ENCODE measurements at places on chromosomes 3 and 15.
A peak's percentile ranks its signal among the peaks of the same experiment; 100 is the strongest.

DNA sequence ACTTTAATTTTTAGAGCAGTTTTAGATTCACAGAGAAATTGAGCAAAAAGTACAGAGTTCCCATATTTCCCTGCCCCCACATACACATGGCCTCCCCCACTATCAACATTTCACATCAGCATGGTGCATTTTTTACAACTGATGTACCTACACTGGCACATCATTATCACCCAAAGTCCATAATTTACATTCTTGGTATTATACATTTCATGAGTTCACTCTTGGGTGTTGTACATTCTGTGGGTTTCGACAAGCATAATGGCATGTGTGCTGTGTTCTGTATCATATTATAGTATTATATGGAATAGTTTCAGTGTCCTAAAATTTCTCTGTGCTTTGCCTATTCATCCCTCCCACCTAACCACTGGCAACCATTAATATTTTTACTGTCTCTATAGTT is 419.8 kb upstream of the THBS1 start:
- no peak for DNase-seq

DNA sequence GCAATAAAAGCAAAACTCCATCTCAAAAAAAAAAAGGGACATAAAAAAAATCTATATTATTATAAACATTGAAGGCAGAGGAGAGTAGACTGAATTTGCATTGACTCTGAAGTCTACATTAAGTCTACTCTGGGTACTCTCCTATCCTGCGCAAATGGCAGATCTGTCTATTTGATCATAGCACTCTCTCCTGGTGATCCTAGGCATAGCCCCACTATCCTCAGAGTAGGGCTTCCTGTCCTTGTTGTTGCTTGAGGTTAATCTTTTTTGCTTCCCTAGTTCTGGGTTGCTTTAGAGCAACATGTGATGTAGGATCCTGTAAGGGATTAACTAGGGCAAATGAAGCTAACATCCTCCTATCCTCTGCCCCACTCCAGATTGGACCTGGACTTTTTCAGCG is 82.1 kb upstream of the LRRFIP2 start:
- DNase-seq, result no peak

- DNase-seq, result no peak
Measured at GRCh38 chr3:120160050-120160449, 65.8 kb upstream of the GSK3B start.

DNA sequence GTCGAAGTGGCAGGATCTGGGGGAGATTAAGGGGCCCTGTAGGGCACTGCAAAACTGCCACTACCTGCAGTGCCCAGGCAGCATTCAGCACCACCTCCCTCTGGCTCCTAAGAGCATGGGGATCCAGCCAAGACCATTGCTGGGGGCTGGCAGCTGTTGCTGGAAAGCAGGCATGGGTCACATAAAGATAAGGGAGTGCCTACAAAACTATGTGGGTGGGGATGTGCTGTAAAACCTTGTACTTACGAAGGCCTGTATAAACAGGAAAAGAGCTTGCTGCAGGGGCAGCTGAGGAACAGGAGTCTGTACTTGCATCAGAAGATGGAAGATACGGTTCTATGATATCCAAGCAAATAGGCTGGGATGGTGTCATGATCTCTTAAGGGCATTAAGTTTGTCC is 27.1 kb downstream of the IL20RB start:
- no peak for DNase-seq

DNA sequence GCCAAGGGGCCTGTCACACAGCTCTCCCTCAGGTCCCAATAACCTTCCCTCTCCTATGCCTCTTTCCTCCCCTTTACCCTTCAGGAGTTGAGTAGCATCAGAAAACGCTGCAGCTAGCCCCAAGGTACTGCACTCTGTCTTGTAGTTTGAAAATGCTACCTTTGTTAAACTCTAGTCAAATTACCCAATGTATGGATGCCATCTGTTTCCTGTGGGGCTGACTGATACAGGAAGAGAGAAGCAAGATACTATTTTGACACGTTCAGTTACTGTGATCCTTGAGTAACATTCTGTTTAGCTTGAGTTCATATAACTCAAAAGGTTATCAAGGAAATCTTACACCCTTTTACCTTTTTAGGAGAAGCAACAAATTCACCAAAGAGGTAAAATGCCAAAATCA is 493.1 kb downstream of the FHIT start:
- DNase-seq, result no peak

- DNase-seq, result no peak
Measured at GRCh38 chr3:53820756-53821580, 25.3 kb downstream of the CHDH start.

DNA sequence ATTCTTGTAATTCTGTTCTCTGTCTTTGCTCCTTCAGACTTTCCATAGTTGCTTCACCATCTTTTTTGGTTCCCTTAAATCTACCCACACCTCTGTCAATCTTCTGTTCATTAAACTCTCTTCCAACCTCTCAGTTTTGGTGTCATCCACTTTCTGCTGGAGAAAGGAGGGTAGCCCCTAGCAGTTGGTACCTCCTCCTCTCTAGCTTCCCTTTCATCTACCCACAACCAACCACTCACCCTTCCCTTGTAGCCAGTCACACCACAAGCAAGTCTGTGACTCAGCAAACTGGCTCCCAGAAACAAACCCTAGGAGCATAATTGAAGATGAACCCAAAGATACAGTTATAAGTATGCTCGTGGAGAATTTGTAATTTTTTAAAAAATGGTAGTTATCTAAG is 318.6 kb downstream of the FHIT start:
- no peak for DNase-seq

DNA sequence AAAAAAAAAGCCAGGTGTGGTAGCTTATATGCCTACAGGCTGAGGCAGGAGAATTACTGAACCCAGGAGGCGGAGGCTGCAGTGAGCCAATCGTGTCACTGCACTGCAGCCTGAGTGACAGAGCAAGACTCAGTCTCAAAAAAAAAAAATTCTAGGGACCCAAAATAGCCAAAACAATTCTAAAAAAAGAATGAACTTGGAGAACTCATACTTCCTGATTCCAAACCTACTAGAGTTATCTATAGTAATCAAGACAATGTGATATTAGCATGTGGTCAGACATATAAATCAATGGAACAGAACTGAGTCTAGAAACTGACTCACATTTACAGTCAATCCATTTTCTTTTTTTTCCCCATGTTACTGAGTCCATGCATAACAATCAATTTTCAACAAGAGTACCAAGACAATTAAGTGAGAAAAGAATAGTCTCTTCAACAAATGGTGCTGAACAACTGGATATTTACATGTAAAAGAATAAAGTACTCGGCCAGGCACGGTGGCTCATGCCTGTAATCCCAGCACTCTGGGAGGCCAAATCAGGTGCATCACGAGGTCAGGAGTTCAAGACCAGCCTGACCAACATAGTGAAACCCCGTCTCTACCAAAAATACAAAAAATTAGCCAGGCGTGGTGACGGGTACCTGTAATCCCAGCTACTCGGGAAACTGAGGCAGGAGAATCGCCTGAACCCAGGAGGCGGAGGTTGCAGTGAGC is 11.9 kb downstream of the PRKAR2A start:
- DNase-seq, result no peak

GRCh38 chr3:81910244-81910852 is 148.9 kb upstream of the GBE1 start:
- DNase-seq, result no peak

DNA sequence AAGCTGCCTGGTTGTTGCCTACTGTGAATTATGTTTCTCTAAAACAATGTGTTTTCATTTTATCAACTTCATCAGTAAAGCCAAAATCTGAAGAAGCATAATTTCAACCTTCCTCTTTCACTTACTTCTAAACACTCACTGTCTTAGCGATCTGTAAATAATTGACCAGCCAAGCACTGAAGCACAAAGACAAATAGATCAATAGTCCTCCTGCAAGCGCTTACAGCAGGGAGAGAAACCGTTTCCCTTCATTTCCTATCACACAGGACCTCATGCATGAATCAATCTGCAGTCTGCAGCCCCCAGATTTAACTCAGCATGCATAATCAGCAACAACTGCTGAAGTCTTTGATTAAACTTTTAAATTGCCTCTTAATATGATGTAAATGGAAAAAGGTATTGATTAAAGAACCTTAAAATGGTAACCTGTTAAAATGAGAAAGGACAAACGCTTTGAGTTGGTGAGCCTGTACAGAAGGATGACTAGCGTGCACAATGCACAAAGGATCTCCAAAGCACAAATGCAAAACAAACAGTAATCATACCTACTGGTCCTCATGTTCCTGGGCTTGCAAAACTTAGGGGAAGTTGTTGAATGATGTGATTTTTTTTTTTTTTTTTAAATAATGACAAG is 370.2 kb upstream of the ZNF385D start:
- DNase-seq, result no peak

DNA sequence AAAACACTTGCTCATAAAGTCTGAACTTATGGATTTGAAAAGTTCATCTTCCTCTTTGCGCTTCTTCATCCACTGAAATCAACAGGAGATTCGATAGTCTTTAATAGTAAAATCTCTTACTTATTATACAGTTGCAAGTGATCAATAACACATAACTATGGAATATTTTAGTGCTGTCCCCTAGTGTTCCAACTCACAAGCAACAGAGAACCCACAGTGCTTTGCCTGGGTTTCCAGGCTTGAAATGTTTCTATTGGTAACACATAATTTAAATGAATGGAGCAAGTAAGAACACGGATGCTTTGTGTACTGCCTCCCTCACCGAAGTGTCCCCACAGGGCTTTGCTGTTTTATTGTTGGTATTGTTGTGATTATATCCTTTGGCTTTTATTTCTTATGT is 93.5 kb downstream of the WDR72 start:
- DNase-seq, result no peak

- peak; percentile 21 for DNase-seq
Measured at GRCh38 chr15:49421991-49422390, 1.1 kb upstream of the FGF7 start.

DNA sequence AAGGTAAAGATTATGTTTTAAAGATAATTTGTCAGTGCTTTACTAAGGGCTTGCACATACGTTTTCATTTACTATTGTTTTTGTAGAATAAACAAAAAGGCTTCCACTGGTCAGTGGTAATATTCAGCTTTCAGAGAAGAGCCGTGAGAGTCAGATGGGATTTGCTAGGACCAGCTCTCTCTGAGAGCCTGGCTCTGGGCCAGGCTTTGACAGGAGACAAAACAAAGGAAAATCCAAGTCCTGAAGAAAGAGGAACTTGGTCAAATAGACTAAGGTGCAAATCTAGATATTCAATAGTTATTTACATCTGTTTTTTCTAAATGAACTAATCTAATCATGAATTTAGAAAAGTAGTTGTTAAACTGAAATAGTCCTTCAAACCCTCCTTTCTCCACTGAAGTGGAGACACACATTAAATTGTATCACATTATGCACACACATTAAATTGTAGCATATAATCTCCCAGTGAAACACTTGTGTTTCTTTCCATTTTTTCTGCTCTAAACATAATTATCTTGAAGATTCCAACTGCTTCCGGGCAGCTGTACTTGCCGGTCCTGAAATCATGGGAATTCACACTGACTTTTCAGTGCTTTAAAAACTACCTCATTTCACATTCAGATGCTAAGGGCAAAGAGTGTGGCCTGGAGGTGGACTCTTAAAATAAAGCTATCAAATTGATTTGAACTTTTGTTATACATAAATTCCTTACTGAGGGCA is 55.1 kb upstream of the FILIP1L start:
- DNase-seq, result no peak

DNA sequence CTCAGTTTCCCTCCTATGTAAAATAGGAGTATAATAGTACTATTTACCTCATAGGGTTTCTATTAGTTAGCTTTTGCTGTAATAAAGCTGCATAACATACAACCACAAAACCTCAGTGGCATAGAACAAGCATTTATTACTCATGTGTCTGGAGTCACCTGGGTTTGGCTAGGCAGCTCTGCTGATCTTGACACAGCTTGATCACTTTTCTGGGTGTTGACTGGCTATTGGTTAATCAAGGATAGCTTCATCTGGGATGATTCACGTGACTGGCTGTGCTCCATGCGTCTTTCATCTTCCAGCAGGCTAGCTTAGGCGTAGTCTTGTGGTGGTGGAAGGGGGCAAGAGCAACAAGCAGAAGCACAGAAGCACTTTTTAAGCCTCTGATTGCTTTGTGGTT is 112.6 kb downstream of the SQOR start:
- DNase-seq, result no peak

GRCh38 chr3:15440891-15441290 is 13.5 kb downstream of the EAF1 start:
- DNase-seq, result no peak

GRCh38 chr3:147416931-147417330 is 7.8 kb downstream of the ZIC1 start:
- DNase-seq, result no peak

GRCh38 chr15:69661871-69662644 is 209.4 kb downstream of the RPLP1 start:
- DNase-seq, result no peak

DNA sequence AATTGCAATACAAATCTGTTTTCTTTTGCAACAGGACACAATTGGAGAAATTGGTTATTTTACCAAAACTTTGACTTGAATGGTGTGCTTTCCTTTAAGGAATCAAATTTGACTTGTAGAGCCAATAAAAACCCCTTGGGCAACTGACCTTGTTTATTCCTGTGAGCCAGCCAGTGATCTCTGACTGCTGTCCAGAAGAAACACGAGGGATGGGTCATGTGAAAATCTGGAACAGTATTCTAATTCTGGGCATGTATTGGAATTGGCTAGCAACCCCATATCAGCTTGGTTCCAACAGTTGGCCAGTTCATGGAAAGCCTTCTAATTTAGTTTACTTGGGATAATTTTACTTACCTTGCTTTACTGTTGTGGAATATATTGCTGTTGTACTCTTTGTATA is 19.1 kb upstream of the HHATL start:
- no peak for DNase-seq

DNA sequence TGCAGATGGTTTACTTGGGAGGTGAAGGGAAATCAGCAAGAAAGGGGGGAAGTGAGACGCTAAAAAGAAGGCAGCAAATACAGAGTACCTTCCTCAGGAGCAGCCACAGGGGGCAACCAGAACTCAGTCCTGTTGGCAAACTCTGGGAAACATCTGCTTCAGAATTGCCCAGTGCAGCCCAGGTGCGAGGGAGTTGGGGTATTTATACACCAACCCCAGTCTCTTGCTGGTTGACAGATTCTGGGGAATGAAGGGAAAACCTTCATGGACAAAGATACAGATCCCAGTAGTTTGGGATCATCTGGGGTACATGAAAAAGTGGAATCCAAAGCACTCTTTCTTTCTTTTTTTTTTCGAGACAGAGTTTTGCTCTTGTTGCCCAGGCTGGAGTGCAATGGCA is 25.3 kb upstream of the PGPEP1L start:
- DNase-seq, result no peak

Measured in stimulated activated CD4-positive, alpha-beta T cell treated with anti-CD3 and anti-CD28 coated beads, Interleukin-4, amount 100 ng/mL, for 1 hour (primary cell).